Endothelial cell of coronary artery (primary cell): ENCODE measurements at places on chromosomes 3 and 15. TPM values are rescaled to one million over a fixed set of nuclear protein-coding genes. Genes with fewer than 3 reads are reported as not detected.

Gene IGSF11
- not detected in 2 replicates for total RNA-seq

Gene CMTM8
- 1.3 and 1.4 TPM in 2 replicates for total RNA-seq

Gene MASP1
- under 0.01 and 6.6 TPM in 2 replicates for total RNA-seq

Gene NR2E3
- 0.09 and 0.18 TPM in 2 replicates for total RNA-seq

Gene BCL2A1
- 0.19 and 2.3 TPM in 2 replicates for total RNA-seq

Gene NAA80
- total RNA-seq, result 1.5 and 2.2 TPM in 2 replicates

Gene SPTSSB
- not detected in 2 replicates for total RNA-seq

Gene ADAMTS17
- 0.36 and 0.75 TPM in 2 replicates for total RNA-seq

Gene ZNF385D
- total RNA-seq, result 0.27 and 0.38 TPM in 2 replicates

Gene CYP1A2
- total RNA-seq, result not detected in 2 replicates

Gene CD80
- total RNA-seq, result not detected in 2 replicates

Gene DAZL
- not detected in 2 replicates for total RNA-seq

Gene COL6A5
- total RNA-seq, result not detected in 2 replicates

Gene SLC7A14
- total RNA-seq, result 1.6 and 11.0 TPM in 2 replicates

Gene RPL22L1
- total RNA-seq, result 77.3 and 84.1 TPM in 2 replicates

Gene ISLR2
- total RNA-seq, result 0.09 TPM in 1 of 2 replicates, not detected in the other

Gene C2CD4A
- 0.94 and 1.5 TPM in 2 replicates for total RNA-seq

Gene ARPIN
- 8.4 and 10.4 TPM in 2 replicates for total RNA-seq

Gene ANKRD63
- total RNA-seq, result 0.09 TPM in 2 replicates

Gene PIK3CA
- total RNA-seq, result 29.5 and 31.3 TPM in 2 replicates

Gene DPPA2
- not detected in 2 replicates for total RNA-seq

Gene OR5K2
- not detected in 2 replicates for total RNA-seq

Gene CYP8B1
- not detected in 2 replicates for total RNA-seq

Gene GPR156
- total RNA-seq, result under 0.01 and 0.09 TPM in 2 replicates

Gene PIERCE2
- 0.94 and 1.3 TPM in 2 replicates for total RNA-seq

Gene CRYBG3
- total RNA-seq, result 21.7 and 27.6 TPM in 2 replicates

Gene GJD2
- total RNA-seq, result not detected in 2 replicates

Gene CACNA2D2
- not detected in 2 replicates for total RNA-seq

Gene IFT122
- 16.8 and 22.0 TPM in 2 replicates for total RNA-seq

Gene KBTBD13
- not detected in 2 replicates for total RNA-seq

Gene SLC6A1
- 0.19 TPM in 1 of 2 replicates, not detected in the other for total RNA-seq

Gene THBS1
- 4,816 and 7,438 TPM in 2 replicates for total RNA-seq

Gene ATOSA
- 21.7 and 31.8 TPM in 2 replicates for total RNA-seq

Gene CADM2
- under 0.01 TPM in 1 of 2 replicates, not detected in the other for total RNA-seq

Gene CHRM5
- total RNA-seq, result under 0.01 TPM in 1 of 2 replicates, not detected in the other

Gene GASK1A
- 0.38 TPM in 1 of 2 replicates, not detected in the other for total RNA-seq

Gene NRG4
- not detected in 2 replicates for total RNA-seq

Gene SAMMSON
- not detected in 2 replicates for total RNA-seq

Gene LPP
- 30.3 and 63.0 TPM in 2 replicates for total RNA-seq

Gene CPEB1
- total RNA-seq, result not detected in 2 replicates

Gene SLCO2A1
- 0.72 and 2.3 TPM in 2 replicates for total RNA-seq

Gene GRIP2
- not detected in 2 replicates for total RNA-seq

Gene ZDHHC19
- not detected in 2 replicates for total RNA-seq

Gene MOBP
- total RNA-seq, result 0.09 and 0.19 TPM in 2 replicates

Gene CCR3
- not detected in 2 replicates for total RNA-seq

Gene RBMS3
- 42.9 and 70.9 TPM in 2 replicates for total RNA-seq

Gene SCAANT1
- 1.2 TPM in 1 of 2 replicates, not detected in the other for total RNA-seq

Gene ANO10
- total RNA-seq, result 34.3 and 49.2 TPM in 2 replicates

Gene HEXA
- total RNA-seq, result 42.4 and 47.8 TPM in 2 replicates

Gene NR1I2
- under 0.01 and 0.09 TPM in 2 replicates for total RNA-seq

Gene SELENOK
- total RNA-seq, result 22.8 and 23.0 TPM in 2 replicates

Gene DLEC1
- under 0.01 TPM in 1 of 2 replicates, not detected in the other for total RNA-seq

Gene PAK6
- not detected in 2 replicates for total RNA-seq

Gene ADIPOQ
- under 0.01 TPM in 1 of 2 replicates, not detected in the other for total RNA-seq

Gene EPHB3
- under 0.01 TPM in 1 of 2 replicates, not detected in the other for total RNA-seq

Gene KLHL24
- total RNA-seq, result 69.4 and 73.7 TPM in 2 replicates
